ENCODE measurements at places on chromosomes 4 and X. TPM values are rescaled to one million over a fixed set of nuclear protein-coding genes. Genes with fewer than 3 reads are reported as not detected.

DNA sequence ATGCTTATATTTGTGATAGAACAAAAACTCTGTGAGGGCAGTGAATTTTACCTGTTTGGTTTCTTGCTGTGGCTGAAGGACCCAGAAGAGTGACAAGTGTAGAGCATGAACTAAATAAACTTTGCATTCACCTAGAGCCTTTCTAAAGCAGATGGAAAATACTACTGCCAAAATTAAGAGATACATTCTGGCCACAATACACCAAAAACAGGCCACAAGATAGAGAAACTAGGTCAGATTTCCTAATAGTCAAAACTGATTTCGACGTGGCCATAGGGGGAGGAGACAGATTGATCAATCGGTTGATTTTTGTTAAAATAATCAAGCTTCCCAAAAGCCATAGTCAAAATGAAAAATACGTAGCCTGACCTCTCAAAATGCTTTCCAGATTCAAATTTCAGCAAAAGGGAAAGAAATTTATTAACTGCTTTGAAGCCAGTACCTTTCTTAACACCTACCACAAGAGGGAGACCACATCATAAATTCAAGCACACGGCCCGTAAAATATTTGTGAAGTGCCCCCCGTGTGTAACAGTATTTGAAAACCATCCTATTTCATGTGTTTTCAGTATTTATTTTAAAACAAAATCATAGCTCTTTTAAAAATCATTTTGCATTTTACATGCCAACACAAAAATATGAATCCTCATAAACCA, 132.4 kb downstream of the CORIN start:
- no peak for DNase-seq

- no peak for DNase-seq
Observed at GRCh38 chr4:173318648-173319211, 15.4 kb downstream of the HMGB2 start.

CLDN34 gene
- not detected for total RNA-seq

- DNase-seq = no peak
Observed at GRCh38 chr4:59805176-59805575, 1395.0 kb upstream of the ADGRL3 start.

DNA sequence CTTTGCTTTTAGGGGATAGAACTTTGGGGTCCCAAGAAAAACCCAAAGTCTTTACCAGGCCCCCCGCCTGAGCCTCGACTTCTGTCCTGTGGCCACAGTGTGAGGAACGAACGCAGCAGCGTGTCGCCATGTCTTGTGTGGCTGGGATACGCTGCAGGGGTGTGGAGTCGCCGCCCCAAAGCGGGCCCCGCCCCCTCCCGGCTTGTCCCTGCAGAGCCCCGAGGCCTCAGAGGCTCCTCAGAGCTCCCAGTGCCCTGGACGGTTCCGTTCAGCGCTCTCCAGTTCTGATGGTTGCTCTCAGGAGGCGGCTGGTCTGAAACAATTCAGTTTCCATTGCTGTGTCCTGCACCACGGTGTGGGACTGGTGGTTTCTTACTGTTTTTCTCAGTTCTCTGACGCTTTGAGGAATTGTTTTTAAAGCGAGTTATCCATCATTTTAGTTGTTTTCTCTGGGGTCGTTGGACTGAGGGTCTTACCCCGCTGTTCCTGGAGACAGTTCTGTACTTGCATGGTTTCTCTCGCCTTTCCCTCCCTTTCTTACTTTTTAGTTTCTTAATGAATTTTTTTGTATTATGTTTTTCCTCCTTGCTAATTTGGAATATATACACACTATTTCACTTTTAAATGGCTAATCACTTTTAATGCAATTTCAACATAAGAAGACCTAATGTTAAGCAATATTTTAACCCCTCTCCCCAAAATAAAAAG, 1.6 kb upstream of the IDUA start:
- DNase-seq = peak; percentile 56
